ENCODE measurements at places on chromosomes 16 and 17.

GRCh38 chr16:119835-120491, 18.5 kb downstream of the NPRL3 start:
- DNase-seq = no peak

DNA sequence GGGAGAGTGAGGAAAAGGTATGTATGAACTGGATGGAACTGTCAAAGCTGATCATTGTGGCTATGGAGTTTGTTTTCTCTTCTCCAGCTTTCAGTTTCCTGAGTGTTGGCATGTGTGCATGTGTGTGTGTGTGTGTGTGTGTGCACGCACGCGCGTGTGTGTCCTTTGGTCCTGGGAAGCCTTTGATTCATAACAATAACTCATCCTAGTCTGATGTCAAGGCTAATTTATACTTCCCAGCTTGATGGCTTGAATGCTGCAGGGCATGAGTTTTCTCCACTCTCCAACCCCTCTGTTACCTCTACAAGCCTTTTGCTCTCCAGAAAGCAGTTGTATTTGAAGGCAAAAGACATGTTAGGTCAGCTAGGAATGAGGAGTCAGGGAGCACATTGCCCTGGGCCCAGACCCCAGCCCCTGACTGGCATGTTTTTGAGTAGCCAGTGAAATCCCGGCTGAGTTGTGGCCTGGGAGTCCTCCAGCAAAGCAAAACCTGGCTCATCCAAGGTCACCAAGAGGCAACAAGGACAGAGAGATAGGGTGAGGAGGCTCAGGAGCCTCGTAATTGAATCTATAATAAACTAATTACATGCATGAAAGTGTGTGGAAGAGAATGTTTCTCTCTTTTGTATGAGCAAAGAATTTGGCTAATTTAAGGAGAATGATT, 8.9 kb upstream of the CDC42EP4 start:
- no peak for DNase-seq

DNA sequence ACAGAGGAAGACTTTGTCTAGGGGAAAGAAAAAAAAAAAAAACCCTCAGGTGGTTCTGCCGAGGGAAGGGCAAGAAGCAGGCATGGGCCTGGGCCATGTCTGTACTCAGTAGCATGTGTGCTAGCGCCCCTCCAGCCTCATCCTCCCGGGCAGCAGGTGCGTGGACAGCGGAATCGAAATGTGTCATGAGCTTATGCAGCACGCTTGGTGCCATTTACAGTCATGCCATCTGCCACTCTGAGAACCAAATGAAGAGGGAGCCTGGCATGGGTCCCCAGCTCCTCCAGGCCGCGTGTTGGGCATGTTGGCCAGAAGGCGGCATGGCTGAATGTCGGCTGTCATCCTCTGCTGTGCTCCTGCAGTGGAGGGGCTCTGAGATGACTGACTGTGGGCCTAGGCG, 31.4 kb downstream of the CRAMP1 start:
- no peak for DNase-seq

GRCh38 chr16:74165566-74166080, 131.0 kb upstream of the PSMD7 start:
- DNase-seq = no peak

GRCh38 chr17:68346448-68346847, 55.2 kb downstream of the ARSG start:
- no peak for DNase-seq

DNA sequence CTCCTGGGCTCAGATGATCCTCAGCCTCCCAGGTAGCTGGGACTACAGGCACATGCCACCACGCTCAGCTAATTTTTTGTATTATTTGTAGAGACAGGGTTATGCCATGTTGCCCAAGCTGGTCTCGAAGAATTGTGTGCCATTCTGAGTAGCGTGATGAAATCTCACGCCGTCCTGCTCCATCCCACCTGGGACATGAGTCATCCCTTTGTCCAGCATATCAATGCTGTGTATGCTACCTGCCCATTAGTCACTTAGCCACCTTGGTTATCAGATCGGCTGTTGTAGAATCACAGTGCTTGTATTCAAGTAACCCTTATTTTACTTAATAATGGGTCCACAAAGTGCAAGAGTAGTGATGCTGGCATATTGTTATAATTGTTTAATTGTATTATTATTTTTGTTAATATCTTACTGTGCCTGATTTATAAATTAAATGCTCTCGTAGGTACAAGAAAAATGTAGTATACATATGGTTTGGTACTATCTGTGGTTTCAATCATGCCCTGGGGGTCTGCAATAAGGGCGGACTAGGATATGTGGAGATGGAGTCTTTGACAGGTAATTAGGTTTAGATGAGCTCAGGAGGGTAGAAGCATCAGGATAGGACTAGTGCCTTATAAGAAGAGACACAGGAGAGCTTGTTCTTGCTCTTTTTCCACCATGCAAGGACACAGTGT, 26.6 kb upstream of the SLC13A2 start:
- no peak for DNase-seq

- DNase-seq = peak; percentile 21
Measured at GRCh38 chr17:67289181-67289876, 44.3 kb upstream of the HELZ start.

- peak; percentile 20 for DNase-seq
Measured at GRCh38 chr17:34584805-34585416, 5.5 kb downstream of the TMEM132E start.

GRCh38 chr17:9987779-9988585, 82.9 kb upstream of the RCVRN start:
- peak; percentile 32 for DNase-seq

DNA sequence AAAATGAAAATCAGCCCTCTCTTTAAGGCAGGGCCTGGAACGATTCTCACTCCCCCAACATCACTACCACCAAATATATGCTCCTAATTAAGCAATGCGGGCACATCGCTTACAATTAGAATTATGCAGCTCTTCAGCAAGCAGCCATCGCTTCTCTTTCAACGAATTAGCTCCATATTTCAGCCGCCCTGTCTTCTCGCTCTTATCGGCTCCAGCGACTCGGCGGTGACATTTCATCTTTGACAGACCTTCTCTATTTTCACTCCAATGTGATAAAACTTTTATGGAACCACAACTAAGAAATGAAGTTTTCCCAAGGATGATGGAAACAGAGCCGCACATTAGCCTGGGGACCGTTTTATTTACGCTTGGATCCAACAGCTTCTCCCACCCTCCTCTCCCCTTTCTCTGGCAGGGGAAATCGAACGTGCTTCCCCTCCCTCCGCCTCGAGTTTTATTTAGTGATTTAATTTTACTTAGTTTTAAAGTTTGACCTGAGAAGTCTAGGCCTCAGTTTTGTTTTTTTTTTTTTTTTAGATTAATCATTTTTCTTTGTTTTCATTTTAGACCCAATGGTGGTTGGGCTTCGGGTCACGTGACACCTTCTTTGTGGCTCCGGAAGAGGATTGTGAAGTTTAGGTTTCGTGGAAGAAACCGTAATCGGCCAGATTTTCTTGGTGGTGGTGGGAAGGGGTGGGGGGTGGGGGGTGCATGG, 3.1 kb upstream of the HOXB2 start:
- no peak for DNase-seq

- DNase-seq = no peak
Measured at GRCh38 chr16:12145918-12146317, 169.4 kb downstream of the SNX29 start.

DNA sequence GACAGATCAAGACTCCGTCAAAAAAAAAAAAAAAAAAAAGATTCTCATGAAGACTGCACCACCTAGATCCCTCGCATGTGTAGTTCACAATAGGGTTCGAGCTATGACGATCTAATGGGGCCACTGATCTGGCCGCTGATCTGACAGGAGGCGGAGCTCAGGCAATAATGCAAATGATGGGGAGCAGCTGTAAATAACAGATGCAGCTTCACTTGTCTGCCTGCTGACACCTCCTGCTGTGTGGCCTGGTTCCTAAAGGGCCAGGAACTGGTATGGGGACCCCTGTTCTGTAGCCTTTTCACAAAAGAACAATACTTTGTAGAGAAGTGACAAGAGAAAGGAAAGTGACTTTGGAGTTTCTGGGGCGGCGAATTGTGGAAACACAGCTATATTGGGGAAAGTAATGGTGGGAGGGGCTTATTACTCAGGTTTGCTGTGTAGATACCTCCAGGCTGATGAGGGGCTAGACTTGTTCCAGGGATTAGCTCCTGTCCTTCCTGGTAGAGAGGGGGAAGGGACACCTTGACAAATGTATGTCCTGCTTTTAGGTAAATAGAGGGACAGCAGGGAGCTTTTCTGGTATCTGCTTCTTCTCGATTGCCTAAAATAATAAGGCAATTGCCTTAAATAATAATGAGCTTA, 57.1 kb downstream of the HAPSTR1 start:
- DNase-seq = no peak

- no peak for DNase-seq
Measured at GRCh38 chr16:4936991-4937781, at the start of gene PPL. Gene PPL, minus strand, starts transcription at chr16:4937148. Its CDS starts 103 bp downstream, at chr16:4937045.

DNA sequence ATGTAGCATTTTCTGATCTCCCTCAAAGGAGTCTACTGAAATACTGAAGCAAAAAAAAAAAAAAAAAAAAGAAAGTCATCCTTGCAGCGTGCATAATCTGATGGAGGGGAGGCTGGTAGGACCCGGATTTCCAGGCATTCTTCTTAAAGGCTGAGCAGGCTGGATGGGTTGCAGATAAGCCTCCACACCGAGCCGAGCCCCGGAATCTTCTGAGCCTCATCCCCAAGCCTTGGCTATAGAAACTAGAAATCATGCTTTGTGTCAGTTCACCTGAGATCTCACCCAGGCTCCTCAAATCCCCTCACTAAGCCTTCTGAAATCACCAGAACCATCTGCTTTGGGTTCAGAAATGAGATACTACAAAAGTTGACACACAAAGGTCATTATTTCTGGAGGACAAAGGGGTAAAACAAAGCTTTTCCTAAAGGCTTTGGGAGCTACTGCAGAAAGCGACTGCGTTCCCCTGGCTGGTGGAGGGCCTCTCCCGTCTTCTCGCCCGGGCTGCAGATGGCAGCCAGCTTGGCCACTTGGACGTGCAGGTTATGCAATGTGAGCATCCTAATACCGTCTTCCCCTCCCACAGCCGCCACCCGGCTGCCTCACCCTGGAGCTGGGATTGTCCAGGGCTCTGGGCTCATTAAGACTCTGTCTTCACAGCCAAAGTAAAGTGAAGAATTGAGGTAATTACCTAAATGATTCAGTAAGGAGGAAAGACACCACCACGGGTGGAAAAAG, 4.7 kb upstream of the CACNG4 start:
- DNase-seq = no peak

DNA sequence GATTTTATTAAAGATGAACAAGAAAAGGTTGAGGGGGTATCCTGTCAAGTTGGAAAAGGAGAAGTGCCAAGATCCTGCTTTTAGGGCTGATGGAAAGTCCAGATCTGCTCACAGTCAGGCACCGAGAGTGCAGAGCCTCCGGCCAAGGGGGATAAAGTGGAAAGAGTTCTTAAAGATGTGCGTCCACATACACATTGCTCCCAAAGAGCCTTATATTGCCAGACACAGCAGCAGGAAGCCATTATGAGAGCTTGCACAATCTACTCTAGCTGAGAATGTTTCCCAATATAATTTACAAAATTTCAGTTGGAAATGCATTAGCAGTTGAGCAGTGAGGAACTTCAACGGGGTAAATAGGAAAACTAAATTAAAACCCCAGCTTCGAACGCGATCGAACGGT, 95.6 kb downstream of the SALL1 start:
- no peak for DNase-seq

GRCh38 chr16:49883076-49884014, 27.4 kb upstream of the ZNF423 start:
- DNase-seq = no peak

GRCh38 chr17:4858882-4859260, 25.7 kb downstream of the MINK1 start:
- peak; percentile 59 for DNase-seq

- DNase-seq = no peak
Measured at GRCh38 chr17:18017958-18018357, 21.0 kb downstream of the ATPAF2 start.

GRCh38 chr17:32998111-32998886, 6.7 kb downstream of the SPACA3 start:
- DNase-seq = peak; percentile 77

- no peak for DNase-seq
Measured at GRCh38 chr17:39737760-39738567, at the start of gene GRB7. Gene GRB7, plus strand, starts transcription at chr17:39737938. Its CDS starts 4,364 bp downstream, at chr17:39742302.

- DNase-seq = peak; percentile 88
Measured at GRCh38 chr16:25257956-25258860, 563 bp upstream of the ZKSCAN2 start.

- DNase-seq = no peak
Measured at GRCh38 chr16:81798311-81799137, 19.4 kb downstream of the PLCG2 start.

- DNase-seq = no peak
Measured at GRCh38 chr17:60563743-60564142, 36.2 kb upstream of the PPM1D start.

DNA sequence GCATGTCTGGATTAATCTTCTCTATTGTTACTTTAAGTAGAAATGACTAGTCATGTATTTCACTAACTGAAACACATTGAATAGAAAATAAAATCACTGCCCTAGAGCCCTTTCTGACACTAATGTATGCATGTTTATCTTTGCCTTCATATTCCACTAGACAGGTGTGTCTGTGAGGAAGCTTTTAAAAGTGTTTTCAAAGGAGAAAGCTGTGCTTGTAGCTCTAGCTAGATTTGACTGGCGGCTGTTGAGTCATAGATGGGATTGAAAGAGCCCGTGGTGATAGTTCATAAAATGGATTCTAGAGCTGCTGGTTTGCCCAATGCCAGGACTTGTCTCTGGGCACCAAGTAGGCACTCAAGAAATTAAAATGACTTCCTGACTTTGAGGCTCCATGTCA, 189.0 kb upstream of the PIRT start:
- no peak for DNase-seq

GRCh38 chr17:6796887-6797490, 21.0 kb downstream of the FBXO39 start:
- DNase-seq = no peak

DNA sequence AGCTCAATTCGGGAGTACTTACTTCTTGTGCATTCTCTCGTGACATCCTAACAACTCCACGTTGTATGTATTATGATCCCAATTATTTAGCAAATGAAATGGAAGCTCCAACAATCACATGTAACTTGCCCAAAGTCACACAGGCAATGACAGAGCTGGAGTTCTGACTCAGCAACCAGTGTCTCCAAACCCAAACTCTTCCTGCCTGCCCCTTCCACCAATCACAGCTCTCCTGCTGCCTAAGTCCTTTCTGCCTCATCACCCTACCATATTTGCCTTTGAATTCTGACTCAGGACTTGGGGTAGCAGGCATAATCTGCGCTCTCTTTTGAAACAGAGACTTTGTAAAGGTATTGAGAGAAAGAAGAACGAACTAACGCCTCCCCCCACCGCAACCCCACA, 245.2 kb upstream of the MAF start:
- no peak for DNase-seq

DNA sequence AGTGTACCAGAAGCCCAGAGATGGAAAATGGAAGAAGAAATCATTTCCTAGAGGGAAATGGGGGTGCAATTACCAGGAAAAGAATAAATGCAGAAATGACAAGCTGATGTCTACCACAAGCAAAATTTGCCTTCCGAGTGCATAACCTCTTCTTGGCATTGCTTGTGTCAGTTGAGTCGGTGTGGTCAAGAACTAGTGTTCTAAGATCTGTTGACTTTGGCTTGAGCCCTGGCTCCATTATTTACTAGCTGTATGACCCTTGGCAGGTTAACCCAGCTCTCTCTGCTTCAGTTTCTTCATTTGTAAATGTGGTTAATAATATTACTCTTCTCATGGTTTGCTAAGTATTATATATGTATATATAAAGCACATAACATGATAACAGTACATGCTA, 273.0 kb upstream of the IRX5 start:
- no peak for DNase-seq

All from EL (cell line).